MCF 10A (cell line): ENCODE measurements at places on chromosomes 3 and 15. TPM values are rescaled to one million over a fixed set of nuclear protein-coding genes. Genes with fewer than 3 reads are reported as not detected.
A peak's percentile ranks its signal among the peaks of the same experiment; 100 is the strongest.

SAMD7 gene
- not detected in 2 replicates for total RNA-seq

EIF4G1 gene
- 522 and 536 TPM in 2 replicates for total RNA-seq

ATP8B4 gene
- not detected in 2 replicates for total RNA-seq

TMA7 gene
- 356 and 372 TPM in 2 replicates for total RNA-seq

UPK1B gene
- total RNA-seq: not detected in 2 replicates

GRCh38 chr3:113339616-113340244 is 101.6 kb downstream of the CFAP44 start:
- no peaks in the 10 kb centered on the region for H3K36me3 ChIP-seq
- H3K27ac ChIP-seq: no peak overlapping the region
- H3K27me3 ChIP-seq: no peaks in the 10 kb centered on the region
- no peaks in the 10 kb centered on the region for H3K4me1 ChIP-seq
- no peak overlapping the region for H3K4me3 ChIP-seq

DNA sequence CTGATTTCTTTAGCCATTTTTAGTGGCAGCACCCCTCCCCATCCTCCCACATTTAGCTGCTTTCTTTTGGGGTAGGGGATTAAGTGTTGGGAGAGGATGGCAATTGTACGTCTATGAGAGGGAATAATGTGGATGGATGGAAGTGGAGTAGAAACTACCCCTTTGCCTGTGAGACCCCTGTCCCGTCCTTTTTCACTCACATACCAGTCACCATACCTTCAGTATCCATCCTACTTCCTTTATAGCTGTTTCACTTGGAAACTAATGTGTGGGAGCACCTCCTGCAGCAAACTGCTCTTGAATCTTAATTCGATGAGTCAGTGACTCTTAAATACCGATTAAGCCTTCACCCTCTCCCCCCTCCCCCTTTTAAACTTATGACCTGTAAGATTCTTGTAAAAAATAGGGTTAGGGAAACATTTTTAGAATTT is 730 bp downstream of the SPRED1 start:
- H3K4me1 ChIP-seq: peaks cover 21% of the 10 kb centered on the region
- no peaks in the 10 kb centered on the region for H3K27me3 ChIP-seq
- H3K36me3 ChIP-seq: peaks cover 11% of the 10 kb centered on the region
- peak overlapping the region; percentile 90 for H3K27ac ChIP-seq
- peak overlapping the region; percentile 83 for H3K4me3 ChIP-seq
- DNase-seq: peak; percentile 61

DNA sequence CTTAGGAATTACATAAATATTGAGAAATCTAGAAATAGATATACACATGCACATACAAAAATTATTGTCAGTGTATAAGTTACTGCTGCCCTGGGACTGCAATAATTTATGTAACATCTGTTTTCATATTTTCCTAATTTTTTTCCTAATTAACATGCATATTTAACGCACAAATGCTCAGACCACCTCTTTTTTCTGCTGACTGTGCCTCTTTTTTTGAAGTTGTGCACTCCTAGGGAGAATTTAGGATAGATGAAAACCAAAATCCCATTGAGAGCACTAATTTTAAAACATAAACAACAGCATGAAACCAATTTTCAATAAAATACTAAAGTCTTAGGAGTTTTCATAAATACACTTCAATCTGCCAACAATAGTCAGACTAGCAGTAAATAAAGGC is 154.0 kb downstream of the TBC1D5 start:
- H3K4me1 ChIP-seq: no peaks in the 10 kb centered on the region
- no peaks in the 10 kb centered on the region for H3K27me3 ChIP-seq
- H3K27ac ChIP-seq: no peak overlapping the region
- DNase-seq: no peak
- no peak overlapping the region for H3K4me3 ChIP-seq
- H3K36me3 ChIP-seq: no peaks in the 10 kb centered on the region

- H3K27me3 ChIP-seq: peaks cover 36% of the 10 kb centered on the region
- H3K36me3 ChIP-seq: no peaks in the 10 kb centered on the region
- no peaks in the 10 kb centered on the region for H3K4me1 ChIP-seq
- DNase-seq: no peak
- H3K27ac ChIP-seq: no peak overlapping the region
Measured at GRCh38 chr15:68469162-68470048, 37.4 kb upstream of the ITGA11 start.

- no peak overlapping the region for H3K4me3 ChIP-seq
- H3K27me3 ChIP-seq: no peaks in the 10 kb centered on the region
- H3K36me3 ChIP-seq: no peaks in the 10 kb centered on the region
- H3K4me1 ChIP-seq: peaks cover 6% of the 10 kb centered on the region
- H3K27ac ChIP-seq: peak overlapping the region; percentile 44
- peak; percentile 43 for DNase-seq
Measured at GRCh38 chr3:166527325-166527724, 690.1 kb upstream of the BCHE start.
